Activated T-helper 1 cell treated with anti-CD3 and anti-CD28 coated beads, Interleukin-12 subunit alpha, Interleukin-12 subunit beta, Interleukin-2, Interleukin-4 antibody, amounts not matched to agents 30 ng/mL and 10 ng/mL and 1 ng/mL, durations not matched to agents 14 hours and 24 hours and 36 hours (primary cell): ENCODE measurements at places on chromosomes 7 and 10. TPM values are rescaled to one million over a fixed set of nuclear protein-coding genes. Genes with fewer than 3 reads are reported as not detected.

HOXA11 gene
- total RNA-seq = not detected in 2 replicates

PIK3CG gene
- 38.7 and 39.3 TPM in 2 replicates for total RNA-seq

MPP7 gene
- 0.15 and 0.29 TPM in 2 replicates for total RNA-seq

TEX47 gene
- total RNA-seq = not detected in 2 replicates

- no peak for DNase-seq
Observed at GRCh38 chr10:28177944-28178637, 124.8 kb downstream of the MPP7 start.

DNA sequence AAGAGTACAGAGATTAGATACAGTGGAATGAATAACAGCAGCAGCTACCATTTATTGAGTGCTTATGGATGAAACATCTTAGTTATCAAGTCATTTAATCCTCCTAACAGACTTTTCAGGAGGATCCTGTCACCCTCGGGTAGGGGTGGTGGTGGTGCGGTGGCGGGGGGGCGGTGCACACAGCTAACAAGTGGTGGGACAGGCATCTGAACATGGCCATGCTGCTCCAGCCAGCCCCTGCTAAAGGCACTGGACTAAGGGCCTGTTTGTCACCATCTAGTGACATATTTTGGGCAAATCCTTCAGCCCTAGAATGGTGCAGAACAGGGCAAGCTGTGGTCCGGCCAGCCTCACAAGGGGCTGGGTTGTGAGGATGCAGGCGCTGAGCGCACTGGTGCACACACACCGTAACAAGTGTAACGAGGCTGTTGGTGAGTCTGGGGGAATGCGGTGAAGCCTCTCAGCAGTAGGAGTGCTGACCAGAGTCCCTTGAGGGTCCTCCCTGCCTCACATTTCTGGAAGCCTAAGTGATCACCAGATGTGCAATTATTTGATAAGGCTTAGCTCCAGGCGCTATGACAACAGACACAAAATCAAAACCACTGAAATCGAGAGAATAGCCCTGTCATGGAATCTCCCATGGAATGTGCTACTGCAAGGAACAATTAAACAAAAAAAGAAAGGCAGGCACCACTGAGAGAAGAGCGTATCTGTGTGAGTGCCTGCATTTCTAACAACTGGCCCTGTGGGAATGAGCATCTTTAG is 102.2 kb downstream of the RNF216 start:
- no peak for DNase-seq

GRCh38 chr10:47253651-47254375 is 46.2 kb upstream of the GDF10 start:
- no peak for DNase-seq

GRCh38 chr7:111138193-111138569 is 47.3 kb downstream of the LRRN3 start:
- DNase-seq = peak; percentile 61

DNA sequence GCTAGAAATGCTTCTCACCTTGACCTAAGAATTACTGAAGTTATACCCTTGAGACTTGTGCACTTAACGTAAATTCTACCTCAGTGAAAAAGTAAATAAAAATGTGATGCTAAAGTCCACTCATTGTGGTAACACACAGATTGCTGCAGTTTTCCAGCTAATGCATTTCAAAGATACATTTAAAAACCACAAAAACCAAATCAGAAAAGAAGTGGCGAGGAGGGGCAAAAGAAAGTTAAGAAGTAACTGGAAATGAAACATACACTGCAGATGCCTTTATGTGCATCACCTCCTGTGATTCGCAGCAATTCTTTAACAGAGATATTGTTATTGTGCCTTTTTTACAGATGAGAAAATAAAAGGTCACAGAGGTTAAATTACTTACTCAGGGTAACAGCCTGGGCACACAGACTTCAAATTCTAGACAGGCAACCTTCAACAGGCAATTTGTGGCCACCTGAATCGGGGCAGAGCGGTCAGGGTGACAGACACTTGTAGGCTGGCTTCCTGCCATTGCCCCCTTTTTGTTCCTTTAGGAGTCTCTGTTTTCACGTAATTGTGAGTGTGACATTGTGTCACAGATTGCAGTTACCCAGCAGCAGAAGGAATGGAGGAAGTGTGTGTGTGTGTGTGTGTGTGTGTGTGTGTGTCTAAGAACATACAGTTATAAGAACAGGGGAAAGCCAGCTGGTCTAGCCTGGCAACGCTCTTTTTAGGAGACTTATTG is 1.9 kb downstream of the WIPF3 start:
- no peak for DNase-seq

- no peak for DNase-seq
Observed at GRCh38 chr10:86163522-86164173, 202.9 kb downstream of the GRID1 start.

DNA sequence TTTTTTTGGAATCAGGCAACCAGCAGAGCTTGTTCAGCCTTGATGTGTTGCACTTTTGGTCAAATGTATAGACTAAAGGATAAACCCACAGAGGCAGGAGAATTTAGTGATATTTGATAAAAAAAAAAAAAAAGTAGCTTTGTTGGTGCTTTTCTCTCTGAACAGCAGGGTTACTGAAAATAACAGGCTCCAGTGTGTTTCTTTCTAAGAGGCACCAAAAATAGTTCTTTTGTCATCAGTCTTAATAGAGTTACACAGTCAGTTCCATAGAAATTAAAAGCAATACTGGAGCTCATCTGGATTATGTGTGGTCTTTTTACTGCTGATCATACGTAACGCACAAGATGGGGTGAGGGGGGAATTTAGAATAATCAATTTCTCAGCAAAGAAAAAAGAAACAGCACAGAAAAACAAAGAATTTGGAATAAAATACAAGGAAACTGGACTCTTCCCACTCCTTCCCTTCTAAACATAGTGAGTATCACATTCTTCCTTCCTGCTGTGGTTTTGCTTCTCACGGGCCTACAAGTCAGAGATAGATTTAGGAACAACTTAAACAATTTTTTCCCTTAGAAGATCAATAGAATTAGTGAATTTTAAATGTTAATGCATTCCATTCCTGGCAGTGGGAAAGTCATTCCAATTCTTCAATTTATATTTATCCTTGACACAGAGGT is 178.8 kb upstream of the AKR1E2 start:
- DNase-seq = no peak

GRCh38 chr7:35993676-35994606 is 159.1 kb upstream of the EEPD1 start:
- no peak for DNase-seq

- no peak for DNase-seq
Observed at GRCh38 chr10:64396105-64396708, 875.0 kb downstream of the REEP3 start.

DNA sequence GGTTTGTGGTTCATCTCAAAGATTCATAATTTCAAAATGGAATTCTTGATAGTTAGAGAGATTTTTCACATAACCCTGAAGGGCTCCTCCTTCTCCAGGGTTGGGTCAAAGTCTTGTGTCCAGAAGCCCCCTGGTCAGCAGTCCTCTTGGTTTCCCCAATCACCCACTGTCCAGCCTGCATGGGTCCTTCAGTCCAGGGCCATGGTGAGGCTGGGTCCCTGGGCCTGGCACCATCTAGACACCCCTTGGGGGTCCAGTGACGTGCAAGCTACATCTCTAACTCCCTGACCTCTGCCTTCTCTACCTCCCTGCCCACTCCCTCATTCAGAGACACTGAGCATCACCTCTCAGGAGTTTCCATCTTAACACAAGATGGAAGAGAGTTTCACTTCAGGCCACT is 26.1 kb downstream of the ANXA8 start:
- no peak for DNase-seq

DNA sequence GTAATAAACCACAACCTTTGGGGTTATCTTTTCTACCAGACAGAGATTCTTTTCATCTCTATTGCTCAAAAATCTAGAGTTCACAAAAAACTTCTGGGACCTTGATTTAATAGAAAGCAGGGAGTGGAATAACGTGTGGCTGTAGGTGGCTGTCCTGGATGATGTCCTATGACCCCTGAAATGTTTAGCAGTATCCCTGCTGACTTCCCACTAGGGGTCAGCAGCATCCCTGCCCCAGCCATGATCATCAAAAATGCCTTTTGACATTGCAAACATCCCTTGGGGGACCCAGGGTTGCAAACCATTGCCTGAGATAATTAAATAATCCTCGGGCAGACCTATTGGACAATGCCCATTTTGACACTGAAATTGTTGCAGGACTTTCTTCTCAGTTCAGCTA is 177.1 kb downstream of the USP6NL start:
- DNase-seq = no peak

GRCh38 chr10:71980181-71981014 is 16.2 kb downstream of the CHST3 start:
- no peak for DNase-seq

DNA sequence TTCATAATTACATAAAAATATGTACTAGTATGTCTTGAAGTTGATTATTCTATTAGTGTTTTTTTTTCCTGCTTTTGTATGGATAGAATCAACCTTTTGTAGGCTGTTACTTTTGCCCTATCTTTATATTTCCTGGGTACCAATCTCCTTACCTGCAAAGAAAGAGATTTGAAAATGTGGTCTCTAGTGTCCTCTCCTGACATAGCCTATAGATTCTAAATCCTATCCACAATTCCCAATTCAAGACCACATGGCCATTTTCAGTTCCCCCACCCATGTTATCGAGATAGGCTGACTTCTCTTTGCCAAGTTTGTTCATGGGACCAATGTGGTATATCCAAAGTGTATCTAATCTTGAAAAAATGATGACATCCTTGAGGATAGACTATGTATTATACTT is 269.4 kb upstream of the SEMA3D start:
- no peak for DNase-seq
